ENCODE measurements at places on chromosomes 13 and 19.

DNA sequence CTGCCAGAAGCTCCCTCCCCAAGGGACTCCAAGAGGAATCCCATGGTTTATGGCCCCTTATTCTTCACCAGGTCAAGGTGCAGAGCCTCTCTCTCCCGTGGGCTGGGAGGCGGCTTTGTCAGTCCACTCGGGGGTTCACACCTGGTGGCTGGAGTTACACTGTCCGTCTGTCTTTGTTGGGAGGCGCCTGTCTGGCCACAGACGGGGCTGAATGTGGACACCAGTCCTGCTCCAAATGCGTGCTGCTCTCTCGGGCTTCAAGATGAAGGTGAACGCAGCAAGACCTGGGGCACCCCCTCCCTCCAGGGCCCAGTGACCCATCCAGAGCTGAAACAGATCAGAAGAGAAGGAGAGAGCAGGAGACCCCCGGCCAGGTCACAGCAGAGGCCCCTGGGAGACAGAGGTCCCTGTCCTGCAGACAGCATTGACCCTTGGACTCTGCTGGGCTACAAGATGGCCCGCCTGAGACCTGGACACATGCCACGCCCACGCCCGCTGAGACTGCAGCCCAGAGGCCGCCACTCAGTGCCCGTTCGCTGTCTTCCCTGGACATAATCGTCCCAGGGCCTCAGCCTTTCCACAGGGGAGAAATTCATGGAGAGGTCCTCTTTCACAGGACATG lies 29.9 kb upstream of the TUBGCP3 start:
- DNase-seq = no peak

- no peak for DNase-seq
Observed at GRCh38 chr13:112603641-112604225, 15.8 kb upstream of the TUBGCP3 start.

GRCh38 chr19:6602729-6603114 lies 11.8 kb upstream of the CD70 start:
- no peak for DNase-seq

GRCh38 chr19:49347191-49347590 lies 12.0 kb downstream of the CD37 start:
- DNase-seq = no peak

All from Right ventricle myocardium superior (tissue), 1 donor.